ENCODE measurements at places on chromosomes 7 and 10. TPM values are rescaled to one million over a fixed set of nuclear protein-coding genes. Genes with fewer than 3 reads are reported as not detected.

DNA sequence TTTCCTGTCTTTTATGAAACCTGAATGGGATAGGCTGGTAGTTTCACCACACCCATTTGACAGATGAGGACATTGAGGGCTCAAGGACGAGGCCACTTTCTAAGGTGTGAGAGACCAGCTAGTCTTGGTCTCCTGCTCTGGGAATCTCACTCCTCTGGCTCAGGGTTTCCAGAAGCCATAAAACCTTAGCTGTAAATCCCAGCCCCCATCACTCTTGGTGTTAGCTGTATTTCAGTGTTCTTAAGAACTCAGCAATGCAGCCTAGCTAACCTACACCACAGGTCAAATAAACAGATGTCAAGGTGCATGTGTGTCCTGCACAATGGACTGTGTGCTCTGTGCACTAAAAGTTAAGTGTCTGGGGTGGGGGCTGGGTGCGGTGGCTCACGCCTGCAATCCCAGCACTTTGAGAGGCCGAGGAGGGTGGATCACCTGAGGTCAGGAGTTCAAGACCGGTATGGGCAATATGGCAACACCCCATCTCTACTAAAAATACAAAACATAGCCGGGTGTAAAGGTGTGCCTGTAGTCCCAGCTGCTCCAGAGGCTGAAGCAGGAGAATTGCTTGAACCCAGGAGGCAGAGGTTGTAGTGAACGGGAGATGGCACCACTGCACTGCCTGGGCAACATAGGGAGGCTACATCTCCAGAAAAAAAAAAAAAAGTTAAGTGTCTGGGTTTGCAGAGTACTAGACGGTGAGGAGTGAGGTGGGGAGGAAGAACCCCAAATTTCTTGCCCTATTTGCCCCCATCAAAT is 567 bp upstream of the EPO start:
- DNase-seq = no peak

DNA sequence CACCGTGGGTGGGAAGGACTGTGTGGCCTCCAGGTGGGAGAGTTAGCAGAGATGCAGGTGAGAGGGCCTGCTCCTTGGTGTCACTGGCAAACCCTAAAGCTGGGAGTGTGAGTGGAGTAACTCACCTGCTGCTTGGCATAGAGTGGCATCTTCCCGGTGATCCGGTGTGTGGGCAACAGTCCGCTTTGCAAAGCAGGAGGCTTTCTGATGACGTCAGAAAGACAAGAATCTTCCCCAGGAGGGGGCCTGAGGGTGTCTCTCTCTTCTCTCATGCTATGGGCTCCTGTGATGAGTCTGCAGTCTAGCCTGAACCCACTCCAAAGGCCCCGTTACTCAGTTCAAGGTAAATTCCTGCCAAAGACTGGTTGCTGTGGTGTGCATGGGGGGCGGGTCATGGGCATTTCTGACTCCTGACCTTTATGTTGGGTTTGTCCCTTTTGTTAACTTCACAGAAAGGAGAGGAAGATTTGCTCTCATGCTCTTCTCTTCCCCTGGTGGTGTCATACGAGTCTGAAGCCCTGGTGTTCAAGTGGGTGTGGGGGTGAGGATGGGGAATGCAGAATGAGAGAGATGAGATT is 187.9 kb downstream of the GATA3 start:
- no peak for DNase-seq

- no peak for DNase-seq
Observed at GRCh38 chr7:29457141-29457561, 106.5 kb upstream of the PRR15 start.

GRCh38 chr7:159034988-159035387 is 109.7 kb downstream of the VIPR2 start:
- DNase-seq = peak; percentile 10

DNA sequence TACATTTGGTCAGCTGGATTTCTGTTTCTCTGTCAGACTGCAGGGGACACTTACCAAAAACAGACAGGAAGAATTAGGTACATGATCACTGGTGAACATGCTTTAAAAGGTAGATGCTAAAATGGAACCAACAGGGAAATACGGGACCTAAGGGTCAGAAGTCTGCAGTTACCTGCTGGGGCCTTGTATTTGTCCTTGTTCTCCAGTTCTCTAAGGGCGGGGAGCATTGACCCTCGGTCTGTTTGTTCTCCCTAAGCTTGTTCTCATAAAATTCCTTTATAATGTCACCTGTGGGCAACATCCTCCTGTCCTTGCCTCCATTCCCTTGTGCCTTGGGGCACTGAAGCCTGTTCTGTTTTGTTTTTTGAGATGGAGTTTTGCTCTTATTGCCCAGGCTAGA is 29.8 kb upstream of the MSMB start:
- DNase-seq = no peak

DNA sequence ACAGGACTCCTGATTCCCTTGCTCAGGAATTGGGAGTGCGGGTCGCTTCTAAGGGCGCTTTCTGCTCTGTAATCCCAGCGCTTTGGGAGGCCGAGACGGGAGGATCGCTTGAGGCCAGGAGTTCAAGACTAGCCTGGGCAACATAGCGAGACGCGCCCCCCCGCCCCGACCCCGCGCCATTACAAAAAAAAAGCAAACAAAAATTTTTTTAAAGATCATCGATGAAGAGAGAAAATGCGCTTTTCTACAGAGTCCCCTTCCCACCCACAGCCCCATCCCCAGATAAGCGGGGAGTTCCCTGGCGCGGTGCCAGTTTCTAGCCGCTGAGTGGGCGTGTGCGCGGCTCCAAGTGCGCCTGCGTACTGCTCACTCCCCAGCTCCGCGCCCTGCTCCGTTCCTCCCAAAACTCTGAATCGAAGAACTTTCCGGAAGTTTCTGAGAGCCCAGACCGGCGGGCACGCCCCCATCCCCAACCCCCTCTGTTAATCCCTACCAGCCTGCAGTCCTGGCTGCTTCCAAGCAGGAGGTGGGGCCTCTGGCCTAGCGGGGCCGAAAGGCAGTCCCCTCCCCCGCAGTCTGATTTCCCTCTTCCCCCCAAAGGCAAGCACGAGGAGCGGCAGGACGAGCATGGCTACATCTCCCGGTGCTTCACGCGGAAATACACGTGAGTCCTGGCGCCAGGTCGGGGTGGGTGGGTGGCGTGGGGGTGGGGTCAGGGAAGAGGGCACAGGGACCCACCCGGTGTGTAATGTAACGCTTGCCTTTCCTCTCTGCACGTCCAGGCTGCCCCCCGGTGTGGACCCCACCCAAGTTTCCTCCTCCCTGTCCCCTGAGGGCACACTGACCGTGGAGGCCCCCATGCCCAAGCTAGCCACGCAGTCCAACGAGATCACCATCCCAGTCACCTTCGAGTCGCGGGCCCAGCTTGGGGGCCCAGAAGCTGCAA is 1.0 kb downstream of the HSPB1 start:
- DNase-seq = peak; percentile 92

- no peak for DNase-seq
Observed at GRCh38 chr7:152969335-152969734, 209.8 kb downstream of the ACTR3B start.

TRIM73 gene
- total RNA-seq = 1.1 TPM

SPRN gene
- not detected for total RNA-seq

ALOX5 gene
- 6.2 TPM for total RNA-seq

OPN1SW gene
- total RNA-seq = not detected

OR6V1 gene
- total RNA-seq = not detected

OR2A42 gene
- total RNA-seq = not detected

All from colonic mucosa (tissue), 4 donors.